ENCODE measurements at places on chromosomes 13 and 19. TPM values are rescaled to one million over a fixed set of nuclear protein-coding genes. Genes with fewer than 3 reads are reported as not detected.
A peak's percentile ranks its signal among the peaks of the same experiment; 100 is the strongest.

Gene CEACAM19
- total RNA-seq, result 13.7 TPM

DNA sequence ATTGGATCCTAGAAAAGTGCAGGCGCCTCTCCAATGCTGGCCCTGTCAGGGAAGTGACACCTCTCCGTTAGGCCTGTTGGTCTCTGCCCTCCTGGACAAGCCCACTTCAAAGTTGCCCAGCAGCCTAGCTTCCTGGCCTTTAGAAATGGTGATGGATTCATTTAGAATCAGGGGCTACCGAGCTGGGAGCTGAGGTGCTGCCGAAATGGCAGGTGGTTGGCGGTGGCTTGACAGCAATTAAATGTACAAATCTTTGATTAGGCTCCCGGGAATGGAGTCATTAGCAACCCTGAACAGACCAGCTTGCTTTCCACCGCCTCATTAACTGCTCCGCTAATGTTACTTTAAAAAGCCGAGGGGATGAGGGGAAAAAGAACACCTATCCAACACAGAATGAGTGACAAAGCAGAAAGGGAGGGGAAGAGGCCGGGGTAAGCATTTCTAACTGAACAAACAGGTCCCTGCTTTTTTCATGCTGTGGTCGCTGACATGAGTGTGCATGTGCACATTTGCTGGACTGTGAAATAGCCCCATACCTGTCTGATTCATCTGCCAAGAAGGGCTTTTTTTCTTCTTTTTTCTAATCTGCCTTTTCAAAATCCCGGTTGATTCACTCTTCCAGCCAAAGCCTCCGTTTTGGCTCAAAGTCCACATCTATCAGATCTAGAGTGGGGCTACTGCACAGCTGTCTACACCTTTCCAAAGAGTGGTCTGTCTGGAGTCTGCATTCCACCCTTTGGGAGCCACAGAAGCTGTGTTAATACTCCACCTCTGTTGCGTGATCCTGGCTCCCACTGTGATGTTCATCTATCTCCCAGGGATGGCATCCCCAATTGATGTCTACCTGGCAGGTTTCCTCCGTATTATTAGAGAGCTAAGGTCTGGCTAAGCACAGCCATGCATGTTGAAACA, 431.9 kb downstream of the COG6 start:
- DNase-seq, result no peak

- DNase-seq, result no peak
Measured at GRCh38 chr13:106121173-106121754, 414.2 kb downstream of the EFNB2 start.

DNA sequence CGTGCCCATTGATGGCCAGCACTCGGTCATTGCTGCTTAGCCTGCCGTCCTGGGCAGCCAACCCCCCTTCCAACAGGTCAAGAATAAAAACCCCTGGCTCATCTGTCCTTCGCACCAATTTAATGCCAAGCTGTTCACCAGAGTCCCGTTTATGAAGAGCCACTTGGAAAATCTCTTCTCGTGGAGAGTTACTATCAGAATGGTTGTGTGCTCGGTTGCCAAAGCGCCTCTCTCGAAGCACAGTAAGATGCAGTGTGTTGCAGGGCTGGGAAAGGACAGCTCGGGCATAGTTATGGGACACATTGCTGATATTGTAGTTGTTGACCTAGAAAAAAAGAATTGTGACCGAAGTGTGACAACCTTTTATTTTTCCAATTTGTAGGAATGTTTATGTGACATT, 57.9 kb downstream of the LNX2 start:
- DNase-seq, result no peak

- DNase-seq, result no peak
Measured at GRCh38 chr13:51874651-51875050, 12.9 kb downstream of the CCDC70 start.

Gene METTL21C
- not detected for total RNA-seq

Gene TUBB4A
- 1.1 TPM for total RNA-seq

Gene FCAR
- total RNA-seq, result not detected

- no peak for DNase-seq
Measured at GRCh38 chr19:50567882-50568727, at the start of gene LRRC4B. LRRC4B (minus strand) TSS chr19:50568435; CDS start chr19:50548838, 19,597 bp downstream.

DNA sequence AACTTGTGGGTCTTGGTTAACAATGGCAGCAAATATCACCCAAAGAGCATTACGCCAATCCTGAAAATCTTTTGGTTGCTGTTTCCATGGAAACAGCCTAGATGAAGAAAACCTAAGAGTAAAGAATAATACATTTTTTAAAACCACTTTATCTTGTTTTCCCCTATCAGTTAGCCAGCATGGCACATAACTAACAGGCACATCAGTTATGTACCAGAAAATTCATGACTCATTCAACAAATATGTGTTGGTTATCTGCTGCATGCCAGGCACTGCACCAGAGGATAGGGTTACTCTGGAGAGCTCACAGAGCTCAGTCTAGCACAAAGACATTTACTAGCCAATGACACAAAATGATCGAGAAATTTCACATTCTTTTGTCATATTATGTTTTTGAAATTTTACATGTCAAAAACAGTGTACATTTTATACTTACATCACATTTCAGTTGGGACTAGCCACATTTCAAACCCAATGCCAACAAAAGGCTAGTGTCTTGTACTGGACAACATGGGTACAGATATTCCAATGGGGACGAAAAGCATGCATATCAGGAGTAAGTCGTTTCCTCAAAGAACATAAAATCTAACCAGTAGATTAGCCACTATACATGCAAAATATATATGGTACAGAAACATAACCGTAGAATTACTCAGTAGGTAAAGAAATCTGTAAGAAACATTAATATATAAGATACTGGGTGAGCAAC, 20.3 kb downstream of the LNX2 start:
- no peak for DNase-seq

Gene HSH2D
- total RNA-seq, result 38.7 TPM

Gene GRIN3B
- not detected for total RNA-seq

Gene PCDH17
- 1.2 TPM for total RNA-seq

Gene PGLYRP2
- total RNA-seq, result not detected

DNA sequence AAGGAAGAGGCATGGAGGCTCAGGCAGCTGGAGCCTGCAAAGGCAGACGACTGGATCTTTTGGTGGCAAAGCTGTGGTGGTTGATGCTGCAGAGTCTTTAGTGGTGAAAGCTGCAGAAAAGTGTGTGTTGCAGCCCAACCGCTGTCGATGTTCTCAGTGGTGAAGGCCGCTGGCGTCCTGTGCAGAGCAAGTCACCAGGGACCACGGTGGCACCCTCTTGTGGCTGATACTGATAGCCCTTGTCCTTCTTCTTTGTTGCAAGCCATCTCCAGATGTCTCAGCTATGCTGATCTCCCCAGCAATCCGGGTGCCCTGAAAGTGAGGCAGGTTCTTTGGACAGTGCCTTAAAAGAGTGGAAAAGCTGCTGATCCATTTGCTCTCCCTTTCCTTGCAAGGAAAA, 610.9 kb upstream of the PCDH9 start:
- no peak for DNase-seq

DNA sequence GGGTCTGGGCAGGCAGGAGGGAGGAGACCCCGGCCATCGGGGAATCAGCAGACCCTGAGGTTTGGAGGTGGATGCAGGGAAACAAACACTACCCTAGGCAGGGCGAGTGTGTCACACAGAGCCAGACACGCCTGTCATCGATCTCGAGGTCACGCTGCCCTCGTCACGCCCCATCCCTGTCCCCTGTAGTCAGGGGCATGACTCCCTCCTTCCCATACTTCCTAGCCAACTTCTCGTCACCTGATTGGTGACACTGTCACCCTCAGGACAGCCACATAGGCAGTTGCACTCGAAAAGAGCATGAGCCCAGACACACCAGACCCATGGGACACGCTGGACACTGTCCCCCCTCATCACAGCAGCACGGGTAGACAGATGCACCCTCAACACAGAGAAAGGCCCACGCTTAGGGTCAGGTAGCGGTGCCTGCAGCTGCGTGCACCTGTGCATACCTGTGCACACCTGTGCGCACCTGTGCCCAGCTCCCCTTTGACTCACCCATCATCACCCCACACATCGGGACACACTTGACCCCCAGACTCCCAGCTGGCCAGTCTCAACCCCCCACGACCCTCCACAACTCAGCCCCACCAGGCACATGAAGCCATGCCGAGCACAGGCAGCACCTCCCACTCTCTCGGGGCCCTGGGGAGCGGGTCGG, 11.9 kb downstream of the CILP2 start:
- no peak for DNase-seq

DNA sequence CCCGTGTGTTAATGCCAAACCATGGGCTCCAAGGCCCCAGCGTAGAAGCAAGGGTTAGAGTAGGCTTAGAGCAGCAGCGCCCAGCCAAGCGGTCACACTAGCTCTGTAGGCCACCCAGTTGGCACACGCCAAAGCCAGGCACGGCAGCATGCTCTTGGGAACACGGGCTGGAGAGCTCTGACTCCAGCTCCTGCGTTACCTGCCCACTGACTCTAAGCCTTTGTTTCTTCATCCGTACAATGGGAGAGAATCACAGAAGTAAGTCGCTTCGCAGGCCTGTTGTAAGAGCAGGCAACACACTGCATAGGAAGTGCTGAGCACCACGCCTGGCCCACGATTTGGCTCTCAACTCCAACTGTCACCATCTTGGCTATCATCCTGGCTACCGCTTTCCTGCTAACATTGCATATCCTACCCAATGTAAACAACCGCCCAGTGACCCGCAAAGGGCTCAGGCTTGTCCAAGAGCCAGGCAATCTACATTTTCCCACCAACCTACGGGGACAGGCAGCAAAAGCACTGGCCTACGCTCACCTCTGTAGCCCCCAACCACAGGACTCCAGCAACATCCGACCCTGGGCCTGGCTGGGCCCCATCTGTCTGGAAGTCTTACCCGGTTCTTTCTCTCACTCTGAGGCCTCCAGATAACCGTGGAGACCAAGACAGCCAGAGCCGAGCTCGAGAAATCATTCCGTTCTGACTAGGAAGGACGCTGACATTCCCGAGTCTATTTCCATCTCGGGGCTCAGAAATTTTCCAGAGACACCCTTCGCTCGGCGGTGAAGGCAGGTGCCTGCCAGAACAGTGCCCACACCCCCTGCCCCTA, 91.5 kb upstream of the ZNF507 start:
- no peak for DNase-seq

DNA sequence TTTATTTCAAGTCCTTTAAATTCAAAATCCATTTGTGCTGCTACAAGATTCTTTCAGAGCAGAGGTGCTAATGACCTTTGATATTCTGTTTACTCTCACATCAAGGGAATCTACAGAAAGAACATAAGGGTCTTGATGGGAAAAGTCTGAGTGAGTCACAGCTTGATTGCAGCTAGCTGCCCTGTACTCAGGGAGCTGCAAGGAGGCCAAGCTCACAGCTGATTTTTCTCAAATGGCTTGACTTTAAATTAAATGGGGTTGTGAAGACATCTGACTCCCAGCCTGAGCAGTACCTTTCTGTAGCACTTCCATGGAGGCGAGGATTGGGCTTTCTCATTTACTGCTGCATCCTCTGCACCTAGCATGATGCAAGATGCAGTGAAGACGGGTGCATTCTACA, 62.5 kb downstream of the RAP2A start:
- DNase-seq, result no peak

DNA sequence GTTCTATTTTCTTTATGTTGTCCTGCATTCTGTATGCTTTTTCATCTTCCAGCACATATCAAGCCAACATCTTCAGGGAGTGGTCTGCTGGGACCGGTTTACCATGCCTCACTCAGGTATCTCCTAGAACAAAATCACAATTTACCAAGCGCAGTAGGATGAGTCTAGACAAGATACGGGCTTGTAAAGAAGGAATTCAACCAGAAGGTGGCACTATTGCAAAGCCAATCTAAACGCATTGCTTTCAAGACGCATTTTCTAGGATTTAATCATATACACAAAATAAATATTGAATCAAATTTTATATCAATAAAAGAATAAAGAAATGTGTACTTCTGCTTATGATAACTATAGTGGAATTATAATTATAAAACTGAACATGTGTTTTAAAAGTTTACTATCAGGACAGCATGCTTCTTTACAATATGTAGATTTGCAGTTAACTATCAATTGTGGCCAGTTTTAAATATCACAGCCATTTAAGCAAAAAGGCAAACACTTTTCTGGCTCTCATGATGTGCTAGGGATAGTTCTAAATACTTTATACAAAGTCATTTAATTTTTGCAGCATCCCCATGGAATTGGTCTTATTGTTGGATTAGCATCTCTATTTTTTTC, 16.1 kb upstream of the TPP2 start:
- no peak for DNase-seq

GRCh38 chr19:8251025-8251472, 41.9 kb downstream of the CERS4 start:
- DNase-seq, result peak; percentile 44

GRCh38 chr19:3521104-3521445, 15.0 kb downstream of the FZR1 start:
- no peak for DNase-seq

GRCh38 chr13:90839061-90839460, 508.4 kb upstream of the MIR17HG start:
- no peak for DNase-seq

DNA sequence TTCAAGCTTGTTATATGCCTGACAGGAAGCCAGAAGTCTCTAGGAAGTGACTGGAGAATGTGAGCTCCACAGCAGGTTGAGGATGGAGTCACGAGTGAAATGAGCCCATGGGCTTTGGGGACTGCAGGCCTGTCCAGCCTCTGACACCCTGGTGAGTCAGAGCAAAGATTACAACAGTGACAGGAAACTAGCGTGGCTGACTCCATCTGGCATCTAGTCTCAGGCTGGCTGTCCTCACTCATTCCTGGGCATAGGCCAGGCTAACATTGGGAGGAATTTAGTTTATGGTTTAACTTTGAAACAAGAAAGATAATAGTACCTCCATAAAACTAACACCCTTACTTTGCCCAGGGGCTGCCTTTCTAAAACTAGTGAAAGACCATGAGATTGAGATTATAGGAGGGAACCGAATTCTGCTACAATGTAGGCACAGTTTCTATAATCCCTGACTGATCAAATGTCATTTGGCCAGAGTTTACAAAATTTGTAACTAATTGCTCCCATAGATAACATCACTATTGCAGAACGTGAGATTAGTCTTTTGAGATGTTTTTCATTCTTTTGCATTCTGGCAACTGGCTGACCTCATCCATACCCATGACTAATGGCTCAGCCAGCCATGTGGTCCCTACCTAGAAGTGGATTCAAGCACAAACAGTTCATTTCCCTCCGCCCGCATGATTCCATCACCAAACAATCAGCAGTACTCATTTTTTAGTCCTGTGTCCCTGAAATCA, 28.4 kb downstream of the PSG1 start:
- peak; percentile 15 for DNase-seq

- no peak for DNase-seq
Measured at GRCh38 chr13:112376050-112376681, at the start of gene SPACA7. SPACA7 (plus strand) TSS chr13:112376355; CDS start chr13:112376386, 31 bp downstream.

GRCh38 chr13:105670179-105670990, 865.1 kb downstream of the EFNB2 start:
- DNase-seq, result no peak

- no peak for DNase-seq
Measured at GRCh38 chr13:34452831-34453230, 489.2 kb upstream of the NBEA start.
